AG08396 (cell line): ENCODE measurements at places on chromosomes 1 and 21.

- DNase-seq, result no peak
Observed at GRCh38 chr21:44582055-44582454, 1.7 kb upstream of the KRTAP10-5 start.

DNA sequence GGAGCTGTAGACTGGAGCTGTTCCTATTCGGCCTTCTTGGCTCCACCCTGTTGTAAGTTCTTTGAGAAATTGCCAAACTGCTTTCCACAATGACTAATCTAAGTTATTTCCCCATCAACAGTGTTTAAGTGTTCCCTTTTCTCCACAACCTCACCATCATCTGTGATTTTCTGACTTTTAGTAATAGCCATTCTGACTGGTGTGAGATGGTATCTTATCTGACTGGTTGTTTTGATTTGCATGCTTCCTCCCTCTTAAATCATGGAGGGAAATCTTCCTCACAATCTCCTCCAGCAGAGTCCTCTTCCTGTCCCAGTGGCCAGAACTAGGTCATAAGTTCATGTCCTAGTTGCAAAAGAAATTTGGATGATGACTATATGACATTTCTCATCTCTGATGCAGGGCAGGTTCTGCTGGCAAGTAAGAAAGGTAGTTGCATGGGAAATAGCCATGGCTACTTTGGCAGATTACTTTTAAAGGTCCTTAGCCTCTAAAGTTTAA lies 294.0 kb downstream of the LRRC40 start:
- no peak for DNase-seq

DNA sequence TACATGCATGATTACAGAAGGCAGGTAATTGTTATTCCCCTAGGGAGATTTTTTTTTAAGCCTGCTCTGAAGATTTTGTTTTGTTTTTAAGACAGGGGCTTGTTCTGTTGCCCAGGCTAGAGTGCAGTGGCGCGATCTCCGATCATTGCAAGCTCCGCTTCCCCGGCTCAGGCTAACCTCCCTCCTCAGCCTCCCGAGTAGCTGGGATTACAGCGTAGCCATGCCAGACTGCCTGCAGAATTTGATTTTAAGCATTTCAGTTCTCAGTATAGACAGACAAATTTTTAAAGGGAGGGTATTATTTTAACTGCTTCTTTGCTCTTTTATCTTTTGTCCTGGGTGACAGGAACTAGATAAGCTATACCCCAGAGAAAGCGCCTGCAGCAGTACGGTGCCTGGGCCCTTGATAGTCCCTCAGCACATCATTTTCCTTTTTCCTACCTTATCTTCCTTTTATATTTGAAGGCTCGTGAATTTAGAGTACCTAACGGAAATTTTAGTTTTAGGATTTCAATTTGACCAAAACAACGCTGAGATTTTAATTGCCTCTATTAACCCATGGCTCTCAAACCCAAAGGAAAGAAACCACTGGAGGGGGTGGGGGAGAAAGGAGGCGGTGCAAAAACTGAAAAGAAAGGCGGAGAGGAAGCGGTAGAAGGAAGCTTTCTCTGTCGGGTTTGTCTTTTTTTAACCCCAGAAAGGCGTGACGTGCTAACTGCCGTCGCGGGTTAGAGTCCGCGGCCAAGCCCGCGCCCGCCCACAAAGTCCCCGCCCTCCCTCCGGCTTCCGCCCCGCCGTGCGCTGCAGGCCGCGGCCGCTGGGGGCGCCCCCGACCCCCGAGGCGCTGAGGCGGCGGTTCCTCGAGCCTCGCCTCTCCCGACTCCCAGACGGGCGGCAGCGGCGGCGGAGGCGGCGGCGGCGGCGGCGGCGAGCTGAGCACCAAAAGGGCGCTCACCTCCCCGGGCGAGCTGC lies at the start of gene EEIG2:
Gene EEIG2, plus strand, starts transcription at position 886 of the 972 bp plus-strand sequence. CDS start 329 bp downstream, outside the sequence.
- peak; percentile 96 for DNase-seq

- peak; percentile 28 for DNase-seq
Observed at GRCh38 chr1:21781815-21782348, 1.1 kb downstream of the USP48 start.

DNA sequence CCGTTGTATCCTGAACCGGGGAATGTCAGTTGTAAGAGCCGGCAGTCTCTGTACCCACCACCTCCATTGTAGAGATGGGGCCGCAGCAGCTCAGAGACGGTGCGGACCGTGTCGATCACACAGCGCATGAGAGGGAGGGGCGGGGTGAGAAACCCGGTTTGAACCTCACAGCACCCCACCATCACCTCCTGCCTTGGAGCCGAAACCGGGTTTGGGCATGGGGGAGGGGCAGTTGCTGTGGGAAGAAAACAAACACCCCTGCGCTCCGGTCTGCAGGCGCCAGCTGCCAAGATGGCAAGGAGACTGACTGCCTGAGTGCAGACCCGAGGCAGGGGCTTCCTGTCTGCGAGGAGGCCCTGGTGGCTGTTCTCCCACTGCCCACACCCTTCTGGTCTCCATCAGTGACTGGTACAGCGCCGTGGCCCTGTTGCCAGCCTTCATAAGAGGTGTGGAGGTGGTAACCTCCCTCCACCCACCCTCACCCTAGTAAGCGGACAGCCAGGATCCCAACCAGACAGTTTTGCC lies 69.2 kb upstream of the SSBP3 start:
- DNase-seq, result no peak

GRCh38 chr1:232900818-232901217 lies 49.6 kb upstream of the NTPCR start:
- DNase-seq, result no peak

DNA sequence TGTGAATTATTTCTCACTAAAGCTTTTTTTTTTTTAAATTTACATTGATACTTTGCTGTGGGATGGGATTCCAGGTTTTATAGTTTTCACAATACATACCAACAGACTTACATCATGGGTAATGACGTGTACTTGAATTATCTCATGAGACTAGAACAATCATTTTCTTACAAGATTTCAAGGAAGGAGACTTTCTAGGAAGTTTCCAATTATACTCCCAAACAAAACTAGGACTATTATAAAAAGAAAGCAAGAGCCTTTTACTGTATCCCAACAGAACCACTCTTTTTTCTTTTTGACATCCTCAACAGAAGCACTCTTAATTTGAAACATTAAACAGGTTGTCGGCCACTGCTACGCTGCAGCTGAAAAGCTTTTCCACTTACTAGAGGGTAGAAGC lies 48.7 kb downstream of the TESK2 start:
- peak; percentile 14 for DNase-seq

GRCh38 chr1:190754666-190755065 lies 277.0 kb upstream of the BRINP3 start:
- peak; percentile 2 for DNase-seq

DNA sequence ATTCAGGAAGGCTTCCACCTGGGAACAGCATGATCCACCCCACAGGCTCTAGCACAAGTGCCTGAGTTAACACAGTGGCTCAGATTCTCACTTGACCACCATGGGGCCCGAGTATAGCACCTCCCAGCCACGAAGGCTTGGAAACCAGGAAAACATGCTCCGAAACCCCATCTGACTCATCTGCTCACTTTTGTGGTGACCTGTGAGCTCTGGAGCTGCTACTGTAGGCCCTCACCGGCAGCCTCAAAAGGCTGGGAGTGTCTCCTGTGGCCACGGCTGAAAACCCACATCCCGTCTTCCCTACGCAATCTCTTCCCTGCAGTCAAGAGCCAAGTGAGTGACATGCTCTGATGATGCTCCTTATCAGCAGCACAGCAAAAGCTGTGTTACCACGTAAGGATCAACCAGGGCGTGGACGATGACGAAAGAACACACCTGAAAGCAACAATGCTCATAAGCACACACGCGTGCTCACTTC lies 81.4 kb downstream of the TGFBR3 start:
- no peak for DNase-seq

DNA sequence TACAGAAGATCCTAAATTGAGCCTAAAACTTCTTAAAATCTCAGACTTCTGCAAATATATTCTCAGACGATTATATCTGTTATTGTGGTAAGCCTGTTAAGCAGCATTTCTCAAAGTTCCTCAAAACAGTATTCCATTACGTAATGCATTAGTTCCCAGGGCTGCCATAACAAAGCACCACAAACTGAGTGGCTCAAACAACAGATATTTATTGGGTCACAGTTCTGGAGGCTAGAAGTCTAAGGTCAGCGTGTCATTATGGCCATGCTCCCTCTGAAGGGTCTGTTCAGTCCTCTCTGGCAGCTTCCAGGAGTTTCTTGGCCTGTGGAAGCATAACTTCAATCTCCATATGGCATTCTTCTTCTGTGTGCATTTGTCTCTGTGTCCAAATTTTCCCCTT lies 103.5 kb upstream of the ST6GALNAC5 start:
- no peak for DNase-seq

- DNase-seq, result no peak
Observed at GRCh38 chr1:41997153-41997552, 78.4 kb upstream of the HIVEP3 start.

DNA sequence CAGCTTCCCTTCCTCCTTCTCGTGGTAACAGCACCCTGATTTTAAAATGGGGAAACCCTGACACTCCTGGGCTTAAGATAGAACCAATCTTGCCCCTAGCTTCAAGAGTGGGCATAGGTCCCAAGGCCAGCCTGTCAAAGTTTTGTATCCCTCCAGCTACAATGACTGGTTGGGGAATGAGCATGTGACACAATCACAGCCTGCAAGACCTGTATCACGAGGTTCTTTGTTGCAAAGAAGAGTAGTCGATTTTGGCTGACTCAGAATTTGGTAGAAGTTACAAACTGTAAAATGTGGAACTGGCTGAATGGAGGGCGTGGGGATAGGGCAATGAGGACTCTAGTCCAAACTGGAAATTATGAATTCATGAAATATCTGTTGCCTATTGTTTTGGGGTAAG lies 18.7 kb downstream of the CTSK start:
- no peak for DNase-seq

DNA sequence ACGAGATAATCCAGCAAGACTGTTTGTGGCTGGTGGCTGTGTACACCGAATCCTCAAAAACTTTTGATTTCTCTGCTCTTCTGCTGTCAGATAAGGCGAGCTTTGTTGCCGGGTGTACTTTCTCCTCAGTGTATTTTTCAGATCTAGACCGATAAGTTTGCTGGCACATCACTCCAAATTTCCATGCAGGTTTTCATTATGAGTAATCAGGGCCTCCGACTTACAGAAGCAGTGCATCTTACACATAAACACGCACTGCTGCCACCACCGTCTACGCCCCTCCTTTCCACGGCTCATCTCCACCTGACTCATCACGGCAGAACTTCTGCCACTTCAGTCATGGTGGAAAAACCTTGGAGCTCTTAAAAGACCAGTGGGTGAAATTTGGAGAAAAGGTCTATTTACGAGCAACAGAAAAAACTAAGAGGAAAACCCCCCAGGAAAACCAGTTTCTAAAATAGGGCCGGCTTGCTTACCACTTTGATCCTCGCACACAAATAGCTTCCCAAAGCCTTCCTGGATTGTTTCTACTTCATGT lies 7.7 kb downstream of the ZBTB21 start:
- DNase-seq, result peak; percentile 65

- no peak for DNase-seq
Observed at GRCh38 chr1:66495495-66495894, 38.5 kb upstream of the SGIP1 start.

- DNase-seq, result no peak
Observed at GRCh38 chr1:119729044-119729443, 17.3 kb downstream of the PHGDH start.

GRCh38 chr1:1032424-1032823 lies 12.5 kb downstream of the AGRN start:
- no peak for DNase-seq

DNA sequence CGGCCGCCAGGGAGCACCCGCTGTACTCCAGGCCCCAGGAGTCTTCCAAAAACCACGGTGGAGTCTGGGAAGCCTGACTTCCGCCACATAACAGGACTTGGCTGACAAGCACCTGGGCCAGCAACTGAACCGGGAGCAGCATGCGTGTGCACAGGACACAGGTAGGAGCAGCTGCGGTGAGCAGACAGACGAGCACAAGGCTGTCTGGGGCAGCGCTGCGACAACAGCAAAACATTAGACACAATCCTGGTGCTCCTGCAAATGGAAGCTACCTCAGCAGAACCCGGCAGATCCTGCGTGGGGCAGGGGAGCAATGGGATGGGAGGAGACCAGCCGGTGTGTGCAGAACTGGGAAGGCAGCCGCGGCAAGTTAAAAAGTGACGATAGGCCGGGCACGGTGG lies 80.4 kb downstream of the NPHP4 start:
- no peak for DNase-seq

DNA sequence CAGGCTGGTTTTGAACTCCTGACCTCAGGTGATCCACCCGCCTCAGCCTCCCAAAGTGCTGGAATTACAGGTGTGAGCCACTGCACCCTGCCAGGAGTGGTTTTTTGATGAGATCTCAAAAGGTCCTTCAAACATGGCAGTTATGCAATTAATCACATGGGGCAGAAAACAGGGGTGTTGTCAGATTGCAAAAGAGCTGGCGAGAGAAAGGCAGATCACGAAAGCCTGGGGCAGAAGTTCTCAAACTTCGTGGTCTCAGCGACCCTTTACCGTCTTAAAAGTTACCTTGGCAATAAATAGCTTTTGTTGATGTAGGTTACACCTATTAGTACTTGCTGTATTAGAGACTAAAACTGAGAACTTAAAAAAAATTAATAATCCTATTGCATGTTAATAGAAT lies 16.1 kb downstream of the CNR2 start:
- DNase-seq, result no peak

GRCh38 chr1:109815809-109816174 lies 52.1 kb upstream of the EPS8L3 start:
- DNase-seq, result no peak

DNA sequence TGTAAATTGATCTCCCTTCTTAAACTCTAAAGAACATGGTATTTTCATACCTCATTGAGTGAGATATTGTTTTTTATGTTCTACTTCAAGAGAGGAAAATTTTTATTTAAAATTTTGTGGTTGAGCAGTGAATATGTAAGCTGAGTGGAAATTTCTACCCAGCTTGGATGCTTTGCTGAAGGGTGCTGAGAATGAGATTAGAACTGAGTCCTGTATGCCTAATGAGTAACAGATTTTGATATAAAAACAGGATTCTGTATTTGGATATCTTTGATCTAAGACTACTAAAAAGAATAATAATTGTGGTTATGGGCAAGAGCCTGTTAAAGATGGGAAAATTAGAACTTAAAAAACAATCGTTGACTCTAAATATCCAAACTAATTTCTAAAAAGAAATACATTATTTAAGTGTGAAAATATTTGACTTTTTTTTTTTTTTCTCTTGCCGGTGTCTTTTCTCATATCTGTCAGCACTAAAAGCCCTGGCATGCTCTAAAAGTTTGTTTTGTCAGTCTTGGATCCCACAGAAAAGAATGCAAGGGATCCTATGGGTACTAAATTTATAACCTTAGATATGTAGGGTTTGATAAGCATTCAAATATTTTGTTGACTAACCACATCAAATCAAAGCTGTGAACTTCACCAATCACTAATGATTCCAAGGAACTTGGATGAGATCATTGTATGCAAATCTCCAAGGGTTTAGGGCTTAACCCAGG lies 652.3 kb downstream of the PTPRC start:
- no peak for DNase-seq

DNA sequence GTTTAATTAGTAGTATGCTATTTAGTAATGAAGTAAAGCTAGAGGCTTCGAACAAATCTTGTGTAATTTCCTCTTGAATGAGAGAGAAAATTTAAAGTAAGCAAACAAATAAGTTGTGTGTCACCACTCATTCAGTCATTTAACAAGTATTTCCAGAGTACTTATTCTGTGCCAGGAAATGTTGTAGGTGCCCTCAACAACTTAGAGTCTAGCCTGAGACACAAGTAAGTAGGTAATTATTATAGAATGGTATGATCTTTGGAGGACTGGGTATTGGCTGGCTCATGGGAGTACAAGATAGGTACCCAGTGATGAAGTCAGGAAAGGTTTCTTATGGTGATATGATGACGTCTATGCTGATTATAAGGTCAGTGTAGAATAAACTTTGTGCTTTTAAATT lies 17.4 kb upstream of the METTL18 start:
- DNase-seq, result peak; percentile 3
